ENCODE measurements at places on chromosomes 2 and 18.

- H3K36me3 ChIP-seq = no peaks in the 10 kb centered on the region
- no peak for DNase-seq
- H3K27ac ChIP-seq = no peak overlapping the region
Measured at GRCh38 chr2:5549771-5550170, 142.4 kb upstream of the SOX11 start.

- H3K27ac ChIP-seq = no peak overlapping the region
- no peak for DNase-seq
Measured at GRCh38 chr2:201233812-201234662, 26.3 kb upstream of the CASP8 start.

- peaks cover 26% of the 10 kb centered on the region for H3K4me1 ChIP-seq
- no peak for DNase-seq
- no peak overlapping the region for H3K27ac ChIP-seq
- no peaks in the 10 kb centered on the region for H3K36me3 ChIP-seq
- H3K4me3 ChIP-seq = no peak overlapping the region
Measured at GRCh38 chr2:230665263-230665691, 47.4 kb upstream of the CAB39 start.

DNA sequence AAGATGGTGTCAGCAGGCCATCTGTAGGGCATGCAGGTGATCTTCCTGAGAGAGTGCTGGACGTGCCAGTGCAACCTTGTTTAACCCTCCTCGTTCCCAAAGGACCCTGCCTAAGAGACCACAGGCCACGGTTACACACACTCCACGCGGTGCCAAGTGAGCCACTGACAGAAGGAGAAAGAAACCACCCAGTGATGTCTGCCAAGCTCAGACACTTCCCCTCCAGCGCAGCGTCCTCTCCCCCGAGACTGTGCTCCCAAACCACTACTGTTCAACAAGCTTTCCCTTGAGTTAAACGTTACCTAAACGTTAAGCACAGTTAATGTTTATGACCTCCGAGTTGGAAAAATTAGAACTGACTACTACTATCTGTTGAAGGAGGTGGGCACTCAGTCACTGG lies 119.1 kb upstream of the NCK2 start:
- H3K4me3 ChIP-seq = no peak overlapping the region
- H3K4me1 ChIP-seq = no peaks in the 10 kb centered on the region
- H3K36me3 ChIP-seq = no peaks in the 10 kb centered on the region
- peaks cover 37% of the 10 kb centered on the region for H3K27me3 ChIP-seq
- H3K27ac ChIP-seq = no peak overlapping the region

- no peak overlapping the region for H3K4me3 ChIP-seq
- peaks cover 18% of the 10 kb centered on the region for H3K36me3 ChIP-seq
- no peak for DNase-seq
- H3K27me3 ChIP-seq = no peaks in the 10 kb centered on the region
- peaks cover 2% of the 10 kb centered on the region for H3K4me1 ChIP-seq
Measured at GRCh38 chr2:127653421-127654083, 7.6 kb downstream of the GPR17 start.

- H3K4me3 ChIP-seq = no peak overlapping the region
- peak overlapping the region; percentile 57 for H3K27ac ChIP-seq
- H3K27me3 ChIP-seq = no peaks in the 10 kb centered on the region
Measured at GRCh38 chr2:191171708-191172355, 21.0 kb upstream of the STAT4 start.

DNA sequence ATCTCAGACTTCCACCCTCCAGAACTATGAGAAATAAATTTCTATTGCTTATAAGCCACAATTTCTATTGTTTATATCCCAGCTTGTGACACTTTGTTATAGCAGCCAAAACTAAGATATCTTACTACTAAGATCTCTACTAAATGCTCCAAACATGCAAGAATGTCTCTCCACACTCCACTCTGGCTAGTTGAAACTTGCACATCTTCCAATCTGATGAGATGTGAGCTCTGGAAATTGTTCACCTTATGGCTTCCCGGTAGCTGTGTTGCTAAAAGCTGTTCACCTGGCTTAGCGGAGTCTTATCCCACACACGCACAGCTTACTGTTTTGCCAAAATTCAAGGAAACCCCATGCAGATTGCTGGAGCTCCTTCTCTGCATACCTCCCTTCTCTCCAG lies 43.9 kb downstream of the PKDCC start:
- peaks cover 8% of the 10 kb centered on the region for H3K4me1 ChIP-seq
- H3K27ac ChIP-seq = no peak overlapping the region
- no peak for DNase-seq
- H3K27me3 ChIP-seq = no peaks in the 10 kb centered on the region
- no peaks in the 10 kb centered on the region for H3K36me3 ChIP-seq

- no peak for DNase-seq
- no peaks in the 10 kb centered on the region for H3K36me3 ChIP-seq
Measured at GRCh38 chr2:51710222-51710621, 678.3 kb upstream of the NRXN1 start.

GRCh38 chr18:36187826-36188721 lies 777 bp downstream of the MOCOS start:
- H3K27me3 ChIP-seq = no peaks in the 10 kb centered on the region
- peak overlapping the region; percentile 22 for H3K27ac ChIP-seq
- DNase-seq = peak; percentile 19
- peak overlapping the region; percentile 91 for H3K4me3 ChIP-seq

DNA sequence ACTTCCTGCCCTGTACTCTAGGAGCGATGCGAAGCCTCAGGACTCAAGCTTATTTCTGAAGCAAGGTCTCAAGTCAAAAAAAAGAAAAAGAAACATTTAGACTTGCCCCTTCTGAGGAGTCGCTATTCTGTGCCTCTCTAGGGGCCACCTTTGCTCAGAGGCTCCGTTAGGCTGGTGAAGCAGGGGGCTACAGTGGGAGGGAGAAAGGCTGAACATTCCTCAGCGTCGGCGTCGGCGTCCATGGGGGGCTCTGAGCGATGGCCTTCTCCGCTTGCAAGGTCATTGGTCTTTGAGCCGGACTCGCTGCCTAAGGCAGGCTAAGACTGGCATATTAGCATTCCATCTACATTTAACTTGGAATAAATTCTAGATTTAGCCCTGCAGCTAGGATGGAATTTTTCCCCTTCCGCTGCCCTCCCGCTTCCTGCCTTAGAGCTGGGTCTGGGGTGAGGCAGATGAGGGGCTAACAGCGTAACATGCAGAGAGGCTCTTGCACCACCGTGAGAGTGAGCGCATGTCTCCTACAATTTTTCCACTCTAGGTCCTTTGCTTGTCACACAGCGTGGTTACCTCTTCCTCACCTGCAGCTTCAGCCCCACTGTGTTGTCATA lies 53.6 kb upstream of the ATL2 start:
- H3K4me3 ChIP-seq = no peak overlapping the region
- H3K36me3 ChIP-seq = no peaks in the 10 kb centered on the region
- H3K27ac ChIP-seq = no peak overlapping the region
- no peaks in the 10 kb centered on the region for H3K4me1 ChIP-seq
- peaks cover 41% of the 10 kb centered on the region for H3K27me3 ChIP-seq

- H3K27me3 ChIP-seq = peaks cover under 1% of the 10 kb centered on the region
- no peaks in the 10 kb centered on the region for H3K4me1 ChIP-seq
- H3K27ac ChIP-seq = no peak overlapping the region
- no peak for DNase-seq
- no peak overlapping the region for H3K4me3 ChIP-seq
Measured at GRCh38 chr2:128784626-128785306, 466.1 kb upstream of the HS6ST1 start.

DNA sequence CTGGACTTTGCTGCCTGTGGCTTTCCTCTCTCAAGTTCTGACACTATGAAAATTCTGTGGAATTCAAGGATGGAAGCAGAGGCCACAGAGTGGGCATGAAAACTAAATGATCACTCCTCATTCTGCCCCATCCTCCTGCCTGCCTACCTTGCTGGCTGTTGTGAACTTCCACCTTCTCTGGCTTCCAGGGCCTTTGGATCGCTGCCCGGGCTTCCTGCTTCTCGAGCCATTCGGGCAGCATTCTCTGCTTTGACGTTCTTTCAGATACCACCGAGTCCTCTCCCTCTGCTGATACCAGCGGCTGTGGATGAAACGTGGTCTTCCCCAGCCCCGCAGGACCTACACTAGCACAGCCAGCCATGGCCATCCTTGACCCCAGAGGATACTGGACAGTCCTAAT lies 327.7 kb upstream of the SLC14A2 start:
- H3K27me3 ChIP-seq = peaks cover 8% of the 10 kb centered on the region
- no peaks in the 10 kb centered on the region for H3K4me1 ChIP-seq
- H3K36me3 ChIP-seq = no peaks in the 10 kb centered on the region
- H3K27ac ChIP-seq = no peak overlapping the region
- no peak for DNase-seq

DNA sequence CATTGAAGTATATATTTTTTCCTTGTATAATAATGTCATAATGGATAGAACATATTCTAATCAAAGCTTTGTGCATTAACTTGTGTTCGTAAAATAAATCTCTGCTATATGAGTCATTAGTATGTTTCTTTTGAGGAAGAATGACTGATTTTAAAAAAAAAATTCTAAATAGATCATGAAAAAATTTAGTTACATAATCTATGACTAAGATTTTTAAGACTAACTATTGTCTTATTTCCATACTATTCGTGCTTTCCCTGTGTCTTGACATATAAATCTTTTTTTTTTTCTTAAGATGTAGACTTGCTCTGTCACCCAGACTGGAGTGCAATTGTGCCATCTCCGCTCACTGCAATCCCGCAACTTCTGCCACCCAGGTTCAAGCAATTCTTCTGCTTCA lies 226.1 kb downstream of the DSEL start:
- no peak overlapping the region for H3K4me3 ChIP-seq
- no peaks in the 10 kb centered on the region for H3K36me3 ChIP-seq
- no peaks in the 10 kb centered on the region for H3K27me3 ChIP-seq
- H3K27ac ChIP-seq = no peak overlapping the region
- peak; percentile 60 for DNase-seq

GRCh38 chr2:142180820-142181533 lies 50.2 kb upstream of the LRP1B start:
- H3K4me3 ChIP-seq = no peak overlapping the region
- H3K27ac ChIP-seq = no peak overlapping the region
- no peaks in the 10 kb centered on the region for H3K27me3 ChIP-seq

DNA sequence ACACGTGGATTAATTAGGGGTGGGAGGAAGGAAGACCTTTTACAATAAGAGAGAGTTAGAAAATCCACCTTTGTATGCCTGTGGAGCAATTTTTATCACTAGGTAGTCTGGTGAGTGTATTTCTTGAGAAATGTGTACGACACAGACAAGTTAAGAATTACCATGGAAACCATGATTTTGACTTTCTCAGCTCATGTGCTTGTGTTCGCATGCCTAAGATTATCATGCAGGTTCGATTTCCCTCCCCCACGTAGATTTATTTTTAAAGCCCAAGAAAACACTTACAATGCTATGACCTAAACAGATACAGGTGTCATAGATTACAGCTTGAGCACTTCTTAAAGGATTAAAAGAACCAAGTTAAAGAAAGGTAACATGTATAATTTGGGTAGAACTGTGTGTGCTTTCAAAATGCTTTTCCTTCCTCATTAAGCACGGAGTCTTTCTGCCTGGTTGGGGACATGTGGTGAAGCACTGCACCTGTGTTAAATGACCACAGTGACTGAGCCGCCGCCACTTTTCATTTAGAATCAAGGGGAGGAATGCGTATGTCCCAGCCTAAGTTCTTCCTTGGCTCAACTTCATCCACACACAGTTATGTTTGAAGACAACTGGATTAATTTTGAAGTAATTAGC lies 16.6 kb downstream of the SERTAD2 start:
- no peaks in the 10 kb centered on the region for H3K27me3 ChIP-seq
- H3K27ac ChIP-seq = no peak overlapping the region
- peaks cover 17% of the 10 kb centered on the region for H3K4me1 ChIP-seq
- no peak for DNase-seq
- peaks cover 12% of the 10 kb centered on the region for H3K36me3 ChIP-seq

GRCh38 chr2:115364093-115364492 lies 921.7 kb downstream of the DPP10 start:
- no peaks in the 10 kb centered on the region for H3K36me3 ChIP-seq
- no peak overlapping the region for H3K27ac ChIP-seq
- no peak overlapping the region for H3K4me3 ChIP-seq
- no peaks in the 10 kb centered on the region for H3K27me3 ChIP-seq
- DNase-seq = no peak

GRCh38 chr2:50337944-50338343 lies 694.0 kb downstream of the NRXN1 start:
- DNase-seq = no peak
- no peaks in the 10 kb centered on the region for H3K36me3 ChIP-seq
- H3K27me3 ChIP-seq = no peaks in the 10 kb centered on the region
- H3K27ac ChIP-seq = no peak overlapping the region
- no peak overlapping the region for H3K4me3 ChIP-seq

- no peak overlapping the region for H3K4me3 ChIP-seq
- H3K27me3 ChIP-seq = no peaks in the 10 kb centered on the region
- peak; percentile 80 for DNase-seq
- H3K4me1 ChIP-seq = peaks cover 7% of the 10 kb centered on the region
Measured at GRCh38 chr18:28161608-28162599, 15.0 kb downstream of the CDH2 start.

DNA sequence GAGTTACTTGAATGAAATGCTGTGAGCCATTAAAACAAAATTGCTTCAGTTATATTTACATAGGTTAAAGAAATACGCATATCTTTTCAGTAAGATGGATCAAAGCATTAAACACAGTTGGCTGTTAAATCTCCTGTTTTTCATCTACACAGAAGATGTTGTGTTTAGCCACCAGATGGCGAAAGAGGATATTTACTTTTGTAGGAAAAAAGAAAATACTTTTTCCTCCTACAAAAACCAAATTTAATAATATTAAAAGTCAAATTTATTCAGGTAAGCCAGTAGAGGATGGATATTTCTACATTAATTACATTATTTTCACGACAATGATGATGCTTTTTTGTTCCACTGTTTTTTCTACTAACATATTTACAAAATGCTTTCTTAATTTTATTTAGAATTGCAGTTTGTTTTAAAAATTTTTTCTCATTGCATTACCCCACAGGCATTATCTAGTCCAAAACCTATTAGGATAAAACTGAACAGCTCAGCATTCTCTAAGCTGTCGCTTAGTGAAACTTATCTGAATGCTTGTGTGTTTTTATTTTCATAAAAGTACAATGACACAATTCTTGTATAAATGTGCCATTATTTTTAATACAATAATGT lies 173.7 kb downstream of the ASXL3 start:
- no peak overlapping the region for H3K27ac ChIP-seq
- peak; percentile 39 for DNase-seq
- H3K27me3 ChIP-seq = 0 out of 2 replicates have a peak, but pooled peaks cover 1% of the 10 kb centered on the region
- H3K4me1 ChIP-seq = peaks cover 3% of the 10 kb centered on the region

DNA sequence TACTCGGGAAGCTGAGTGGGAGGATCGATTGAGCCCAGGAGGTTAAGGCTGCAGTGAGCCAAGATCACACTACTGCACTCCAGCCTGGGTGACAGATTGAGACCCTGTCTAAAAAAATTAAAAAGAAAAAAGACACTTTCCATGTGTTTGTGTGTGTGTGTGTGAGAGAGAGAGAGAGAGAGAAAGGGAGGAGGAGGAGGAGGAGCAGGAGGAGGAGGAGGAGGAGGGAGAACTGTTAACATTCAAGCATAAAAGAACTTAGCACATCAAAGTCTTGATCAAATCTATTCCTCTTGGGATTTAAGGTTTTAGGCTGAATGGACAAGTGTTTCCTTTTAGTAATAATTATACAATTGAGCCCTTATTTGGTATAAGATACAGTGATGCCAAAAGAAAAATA lies 75.5 kb downstream of the SPOPL start:
- no peaks in the 10 kb centered on the region for H3K4me1 ChIP-seq
- DNase-seq = no peak
- no peak overlapping the region for H3K27ac ChIP-seq
- no peaks in the 10 kb centered on the region for H3K36me3 ChIP-seq

Data from IMR-90 (cell line).